Left renal pelvis (tissue), 4 donors: ENCODE measurements at places on chromosomes 6 and 20.

- no peak for DNase-seq
Observed at GRCh38 chr20:671252-672030, 4.2 kb downstream of the SCRT2 start.

- no peak for DNase-seq
Observed at GRCh38 chr6:100088009-100088408, 94.0 kb upstream of the MCHR2 start.

DNA sequence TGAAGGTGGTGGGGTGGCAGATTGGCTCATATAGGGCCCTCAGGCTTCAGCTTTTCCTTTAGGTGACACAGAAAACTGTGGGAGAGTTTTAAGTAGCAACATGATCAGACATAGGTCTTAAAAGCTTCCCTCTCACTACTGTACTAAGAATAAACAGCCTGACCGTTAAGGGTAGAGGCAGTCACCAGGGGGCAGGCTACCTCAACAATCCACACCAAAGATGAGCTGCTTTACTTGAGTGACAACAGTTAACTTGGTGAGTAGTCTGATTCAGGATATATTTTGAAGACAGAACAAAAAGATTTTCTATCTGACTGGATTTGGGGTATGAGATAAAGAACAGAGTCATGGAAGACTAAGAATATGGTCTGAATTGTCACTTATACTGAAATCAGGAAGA lies 193.1 kb upstream of the SHLD1 start:
- DNase-seq: no peak

DNA sequence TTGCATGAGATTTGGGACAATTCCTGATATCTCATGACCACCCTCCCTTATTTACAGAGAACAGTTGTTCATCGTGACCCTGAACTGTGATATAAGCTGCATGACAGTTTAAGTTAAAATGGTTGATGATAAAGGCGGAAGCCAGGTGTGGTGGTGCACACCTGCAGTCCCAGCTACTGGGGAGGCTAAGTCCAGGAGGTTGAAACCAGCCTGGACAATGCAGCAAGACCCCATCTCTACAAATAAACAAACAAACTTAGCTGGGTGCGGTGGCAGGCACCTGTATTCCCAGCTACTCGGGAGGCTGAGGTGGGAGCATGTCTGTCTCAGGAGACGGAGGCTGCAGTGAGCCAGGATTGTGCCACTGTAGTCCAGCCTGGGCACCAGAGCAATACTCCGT lies 24.1 kb downstream of the COL20A1 start:
- no peak for DNase-seq

- no peak for DNase-seq
Observed at GRCh38 chr6:28657769-28658465, 132.2 kb downstream of the GPX5 start.

- DNase-seq: no peak
Observed at GRCh38 chr6:79602859-79603258, 28.3 kb upstream of the SH3BGRL2 start.
